AG04449 (cell line): ENCODE measurements at places on chromosomes 2 and 18.

GRCh38 chr18:26307161-26307773, 81.0 kb downstream of the TAF4B start:
- no peak for DNase-seq

- DNase-seq: no peak
Measured at GRCh38 chr2:43851011-43851980, 12.5 kb downstream of the ABCG8 start.

GRCh38 chr2:232941400-232941799, 71.3 kb downstream of the SNORC start:
- DNase-seq: no peak

GRCh38 chr2:27773959-27774358, 2.4 kb downstream of the MRPL33 start:
- no peak for DNase-seq

GRCh38 chr2:138359532-138359931, 142.0 kb upstream of the SPOPL start:
- DNase-seq: no peak

DNA sequence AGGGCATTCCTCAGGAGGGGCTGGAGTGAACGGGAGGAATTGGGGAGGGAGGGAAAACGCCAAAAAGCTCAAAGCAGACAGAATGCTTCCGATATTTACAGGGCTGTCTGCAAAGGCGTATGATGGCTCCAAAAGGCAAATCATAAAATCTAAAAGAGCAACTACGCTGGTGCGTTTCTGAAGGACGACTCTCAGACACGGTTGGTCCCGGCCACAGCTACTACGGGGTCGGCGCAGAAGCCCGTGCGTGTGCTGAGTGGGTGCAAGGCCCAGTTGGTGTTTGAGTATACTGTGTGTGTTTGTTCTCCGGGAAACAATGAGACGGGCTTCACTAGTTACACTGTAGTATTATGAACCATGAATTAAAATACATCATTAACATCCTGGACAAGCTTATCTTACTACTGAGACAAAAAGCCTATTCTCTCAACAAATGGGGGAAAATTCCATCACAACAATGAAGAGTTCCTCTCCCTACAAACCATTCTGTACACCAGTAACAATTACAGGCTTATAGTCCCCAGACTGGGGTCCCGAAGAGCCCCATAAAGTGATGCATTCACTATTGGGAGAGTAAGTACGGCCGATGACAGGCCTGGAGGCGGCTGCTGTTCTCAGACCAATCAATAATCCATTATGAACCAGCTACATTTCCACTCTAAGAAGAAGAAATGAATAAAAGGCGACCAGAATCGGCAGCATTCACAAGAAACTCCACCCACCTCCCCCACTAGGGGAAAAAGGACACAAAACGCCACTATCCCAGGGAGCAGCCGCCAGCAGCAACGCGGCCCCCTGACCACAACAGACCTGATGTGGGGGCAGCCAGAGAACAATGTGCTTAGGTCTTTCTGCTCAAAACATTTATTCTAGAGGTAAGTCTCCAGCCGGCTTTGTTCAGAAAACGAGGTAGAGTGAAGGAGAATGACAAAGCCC, 43.4 kb downstream of the ZNF516 start:
- DNase-seq: no peak

DNA sequence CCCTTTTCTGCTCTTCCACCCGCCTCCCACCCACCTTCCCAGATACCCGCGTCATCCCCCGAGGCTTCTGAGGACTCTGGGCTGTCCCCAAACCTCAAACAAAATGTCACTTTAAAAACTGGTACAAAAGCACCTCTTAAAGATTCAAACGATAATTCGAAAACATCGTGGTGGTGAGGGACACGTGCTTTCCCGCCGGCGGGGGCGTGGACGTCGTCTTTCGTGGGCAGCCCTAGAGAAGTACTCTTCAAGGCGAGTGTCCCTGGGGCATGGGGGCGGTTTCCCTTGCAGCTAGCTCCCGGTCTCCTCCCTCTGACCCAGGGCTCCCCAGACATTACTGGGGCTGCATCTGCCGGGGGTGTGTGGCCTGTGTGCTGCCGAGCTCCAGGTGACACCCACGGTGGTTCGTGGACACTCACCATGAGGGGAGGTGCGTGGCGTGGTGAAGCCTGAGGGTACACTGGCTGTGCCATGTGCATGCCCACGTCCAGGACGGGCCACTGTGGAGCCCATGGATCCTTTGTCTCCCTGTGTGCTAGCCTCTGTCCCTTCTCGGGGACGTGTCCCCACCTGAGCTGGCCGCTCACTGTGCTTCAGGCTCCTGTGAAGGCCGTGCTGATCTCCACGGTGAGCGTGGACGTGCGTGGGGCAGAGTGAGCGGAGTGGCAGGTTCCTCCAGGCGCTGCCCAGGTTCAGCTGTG, 117.8 kb downstream of the NFATC1 start:
- no peak for DNase-seq

- no peak for DNase-seq
Measured at GRCh38 chr2:138432971-138433370, 68.6 kb upstream of the SPOPL start.

DNA sequence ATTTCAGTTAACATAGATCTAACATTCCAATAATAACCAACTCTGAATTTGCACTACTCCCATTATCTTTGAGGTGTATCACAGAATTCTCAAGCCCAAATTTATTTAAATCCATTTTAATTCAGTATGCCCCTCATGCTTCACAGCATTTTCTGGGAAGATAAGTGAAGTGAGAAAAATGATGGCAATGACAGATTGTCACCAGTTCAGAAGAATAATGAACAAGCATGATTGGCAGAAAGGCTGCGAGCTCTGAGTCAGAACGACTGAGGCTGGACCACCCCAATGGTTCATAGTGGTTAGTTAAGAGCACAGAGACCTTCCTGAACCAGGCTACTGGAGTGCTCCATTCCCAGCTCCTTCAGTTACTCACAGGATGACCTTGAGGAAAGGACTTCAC, 4.9 kb downstream of the SPRED2 start:
- DNase-seq: no peak

- no peak for DNase-seq
Measured at GRCh38 chr2:232365621-232366321, 12.8 kb upstream of the ALPP start.

DNA sequence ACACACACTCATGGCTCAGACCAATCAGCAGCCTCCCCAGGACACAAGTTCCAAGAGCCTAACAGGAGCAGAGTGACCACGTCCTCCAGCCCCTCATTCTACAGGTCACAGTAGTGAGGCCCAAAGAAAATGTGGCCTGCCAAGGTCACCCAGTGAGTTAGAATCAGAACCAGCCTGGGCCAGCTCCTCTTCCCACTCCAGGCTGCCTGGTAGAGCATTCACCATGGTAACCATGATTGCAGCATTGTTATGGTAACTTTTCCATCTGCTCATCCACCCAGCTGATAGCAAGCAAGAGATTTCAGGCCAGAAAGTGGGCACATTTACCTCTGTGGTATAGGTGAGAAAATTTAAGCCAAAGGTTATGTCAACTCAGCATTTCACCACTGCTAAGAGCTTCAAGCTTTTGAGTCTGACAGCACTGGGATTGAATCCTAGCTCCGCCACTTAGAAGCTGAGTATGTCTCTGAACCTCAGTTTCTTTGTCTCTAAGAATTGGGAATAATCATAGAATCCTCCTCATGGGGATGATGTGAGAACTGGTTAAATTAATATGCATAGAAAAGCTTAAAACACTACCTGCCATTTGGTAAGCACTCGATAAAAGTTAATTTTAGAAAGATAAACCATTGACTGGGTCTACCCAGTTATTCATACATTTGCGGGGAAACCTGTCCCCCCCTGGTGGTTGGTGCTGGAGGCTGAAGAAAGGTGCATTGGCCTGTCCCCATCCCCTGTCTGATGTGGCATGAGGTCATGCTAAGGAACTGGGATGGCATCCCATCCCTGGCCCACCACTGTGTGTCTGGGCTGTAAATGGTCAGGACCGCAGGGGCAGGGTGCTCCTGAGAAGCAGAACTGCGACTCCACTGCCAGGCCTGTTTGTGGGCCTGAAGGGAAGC, 181.5 kb downstream of the KLHL29 start:
- DNase-seq: no peak

DNA sequence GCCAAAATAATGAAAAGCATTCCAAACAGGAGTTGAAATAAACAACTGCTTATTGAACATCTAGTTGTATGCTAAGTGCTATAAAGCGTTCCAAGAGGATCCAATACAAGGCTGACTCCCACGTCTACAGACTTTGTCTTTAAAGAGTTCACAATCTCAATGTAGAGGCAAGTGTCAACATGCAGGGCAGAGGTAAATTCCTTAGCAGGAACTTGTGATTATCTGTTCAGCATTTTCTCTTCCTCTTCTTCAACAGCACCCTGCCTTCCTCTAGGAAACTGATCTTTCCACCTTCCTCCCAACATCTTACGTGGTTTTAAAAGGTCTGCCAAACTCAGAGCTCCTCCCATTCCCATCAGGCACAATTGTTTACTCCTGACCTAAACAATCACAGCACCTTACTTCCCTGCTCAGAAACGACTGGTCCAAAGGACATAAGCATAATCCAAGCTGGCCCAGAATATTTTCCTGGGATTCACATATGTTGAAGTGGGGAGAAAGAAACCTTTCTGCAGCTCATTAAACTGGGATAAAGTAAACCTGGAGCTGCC, 83.9 kb downstream of the ITSN2 start:
- DNase-seq: no peak

GRCh38 chr2:121664086-121664485, 14.8 kb upstream of the CLASP1 start:
- DNase-seq: no peak

DNA sequence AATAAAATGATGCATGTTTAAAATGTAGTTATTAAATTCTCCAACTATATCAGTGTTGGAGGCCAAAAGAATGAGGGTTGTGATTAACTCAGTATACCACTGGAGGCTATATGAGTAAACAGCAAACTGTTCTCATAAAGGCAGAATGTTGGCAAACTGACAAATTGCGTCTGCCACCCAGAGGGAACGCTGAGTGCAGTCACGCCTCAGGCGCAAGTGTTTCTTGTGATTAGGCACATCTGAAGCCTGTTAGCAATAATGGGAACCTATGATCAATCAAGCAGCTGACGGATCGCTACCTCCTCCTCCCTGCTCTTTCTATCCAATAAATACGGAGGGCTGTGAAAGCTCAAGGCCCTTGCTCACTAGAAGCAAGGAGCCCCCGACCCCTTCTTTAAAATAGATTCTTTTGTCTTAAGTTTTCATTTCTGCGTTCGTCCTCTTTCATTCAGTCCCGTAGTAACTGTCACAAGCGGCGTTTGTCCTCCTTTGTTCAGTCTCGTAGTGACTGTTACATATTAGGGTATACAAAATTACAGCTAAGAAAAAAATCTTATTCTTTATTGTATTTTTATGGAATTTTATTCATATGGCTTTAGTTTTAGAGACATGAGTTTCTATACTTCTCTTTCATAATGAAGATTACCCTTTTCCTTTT, 16.3 kb upstream of the RMND5A start:
- peak; percentile 14 for DNase-seq

DNA sequence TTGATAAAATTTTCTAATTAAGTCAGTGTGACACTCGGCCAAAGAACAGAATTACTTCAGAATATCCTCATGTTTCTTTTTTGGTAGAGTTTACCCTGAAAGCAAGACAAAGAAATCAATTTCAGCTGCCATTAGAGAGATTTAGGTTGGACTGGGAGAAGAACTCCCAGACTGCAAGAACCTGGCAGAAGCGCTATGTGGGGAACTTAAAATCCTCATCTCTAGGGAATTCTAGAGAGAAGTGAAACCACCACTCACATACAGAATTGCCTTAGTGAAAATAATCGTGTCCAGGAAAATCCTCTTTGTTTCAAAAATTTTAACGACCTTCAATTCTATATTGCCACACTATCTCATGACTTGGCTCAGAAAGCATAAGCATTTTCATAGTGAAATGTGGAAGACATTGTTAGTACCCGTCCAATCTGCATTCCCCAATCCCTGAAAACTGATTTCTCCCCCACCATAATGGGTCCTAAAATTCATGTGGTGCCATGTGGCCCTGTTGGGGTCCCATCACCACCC, 297.3 kb upstream of the MEIS1 start:
- no peak for DNase-seq

DNA sequence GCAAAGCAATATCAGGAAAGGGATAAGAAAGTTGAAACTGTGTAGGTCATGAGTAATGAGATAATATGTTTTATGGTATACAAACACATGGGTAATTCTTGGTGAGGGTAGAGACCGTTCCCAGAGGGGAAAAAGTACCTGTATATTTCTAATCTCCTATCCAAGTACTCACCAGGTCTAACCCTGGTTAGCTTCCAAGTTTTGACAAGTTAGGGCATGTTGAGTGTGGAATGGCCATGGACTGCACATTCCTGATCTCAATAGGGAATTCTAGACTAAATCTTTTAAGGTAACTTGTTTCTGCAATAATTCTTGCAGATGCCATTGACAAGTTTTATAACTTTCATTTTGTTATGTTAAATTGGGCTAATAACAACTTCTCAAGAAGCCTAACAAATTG, 216.6 kb downstream of the SPAG16 start:
- no peak for DNase-seq

- peak; percentile 51 for DNase-seq
Measured at GRCh38 chr2:224946895-224947294, 95.4 kb downstream of the DOCK10 start.

GRCh38 chr2:8149007-8149405, 532.9 kb upstream of the ID2 start:
- no peak for DNase-seq

DNA sequence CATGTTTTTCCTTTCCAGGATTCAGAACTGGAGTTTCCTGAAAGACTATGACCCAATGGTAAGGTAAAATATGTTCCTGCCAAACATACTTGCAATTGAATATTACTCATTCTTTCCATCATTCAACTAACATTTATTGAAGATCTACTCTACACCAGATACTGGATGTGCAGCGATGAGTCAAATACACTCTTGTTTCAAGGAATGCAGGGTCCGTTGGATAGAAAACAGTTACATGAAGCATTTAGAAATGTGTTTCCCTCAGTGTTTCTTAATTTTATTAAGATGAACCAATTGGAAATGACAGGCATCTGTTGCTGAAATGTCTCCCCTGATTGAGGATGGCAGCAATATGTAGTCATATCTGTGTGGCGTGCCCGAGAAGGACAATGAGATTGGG, 14.8 kb upstream of the SLC66A3 start:
- no peak for DNase-seq

DNA sequence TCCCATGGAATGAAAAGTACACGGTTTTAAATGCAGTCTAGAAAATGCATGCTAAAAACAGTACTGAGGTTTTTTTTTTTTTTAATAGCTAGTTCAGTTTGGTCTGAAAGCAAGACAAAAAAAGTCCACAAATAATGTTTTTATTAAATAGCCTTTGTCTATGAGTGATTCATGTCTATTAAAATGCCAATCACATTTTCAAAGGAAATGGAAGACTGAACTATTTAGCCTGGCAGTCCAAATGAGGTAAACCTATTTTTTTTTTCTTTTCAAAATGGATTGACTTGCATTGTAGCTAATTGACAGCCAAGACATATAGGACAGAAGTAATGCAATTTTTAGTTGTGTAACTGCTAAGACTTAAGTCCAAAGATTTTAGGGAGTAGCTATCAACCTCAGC, 90.3 kb downstream of the LRP1B start:
- no peak for DNase-seq

DNA sequence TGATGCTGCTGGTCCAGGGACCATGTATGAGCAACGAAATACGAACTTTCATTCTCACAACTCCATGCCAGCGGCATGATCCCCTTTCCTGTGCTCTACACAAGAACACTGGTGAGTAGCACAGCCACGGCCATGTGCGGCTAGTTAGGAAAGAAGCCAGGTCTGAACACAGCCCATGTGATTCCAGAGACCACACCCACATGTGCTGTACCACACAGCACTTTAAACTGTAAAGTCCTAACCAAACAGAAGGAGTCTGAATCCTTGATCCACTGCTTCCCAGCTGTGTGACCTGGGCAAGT, 33.0 kb upstream of the ACAA2 start:
- DNase-seq: no peak
